NCI-H510A treated with DMSO at 0.1 percent for 48 hours (cell line): ENCODE measurements at places on chromosomes 6 and 20.

GRCh38 chr6:91437315-91437729 lies 850.5 kb upstream of the MAP3K7 start:
- no peak for DNase-seq

DNA sequence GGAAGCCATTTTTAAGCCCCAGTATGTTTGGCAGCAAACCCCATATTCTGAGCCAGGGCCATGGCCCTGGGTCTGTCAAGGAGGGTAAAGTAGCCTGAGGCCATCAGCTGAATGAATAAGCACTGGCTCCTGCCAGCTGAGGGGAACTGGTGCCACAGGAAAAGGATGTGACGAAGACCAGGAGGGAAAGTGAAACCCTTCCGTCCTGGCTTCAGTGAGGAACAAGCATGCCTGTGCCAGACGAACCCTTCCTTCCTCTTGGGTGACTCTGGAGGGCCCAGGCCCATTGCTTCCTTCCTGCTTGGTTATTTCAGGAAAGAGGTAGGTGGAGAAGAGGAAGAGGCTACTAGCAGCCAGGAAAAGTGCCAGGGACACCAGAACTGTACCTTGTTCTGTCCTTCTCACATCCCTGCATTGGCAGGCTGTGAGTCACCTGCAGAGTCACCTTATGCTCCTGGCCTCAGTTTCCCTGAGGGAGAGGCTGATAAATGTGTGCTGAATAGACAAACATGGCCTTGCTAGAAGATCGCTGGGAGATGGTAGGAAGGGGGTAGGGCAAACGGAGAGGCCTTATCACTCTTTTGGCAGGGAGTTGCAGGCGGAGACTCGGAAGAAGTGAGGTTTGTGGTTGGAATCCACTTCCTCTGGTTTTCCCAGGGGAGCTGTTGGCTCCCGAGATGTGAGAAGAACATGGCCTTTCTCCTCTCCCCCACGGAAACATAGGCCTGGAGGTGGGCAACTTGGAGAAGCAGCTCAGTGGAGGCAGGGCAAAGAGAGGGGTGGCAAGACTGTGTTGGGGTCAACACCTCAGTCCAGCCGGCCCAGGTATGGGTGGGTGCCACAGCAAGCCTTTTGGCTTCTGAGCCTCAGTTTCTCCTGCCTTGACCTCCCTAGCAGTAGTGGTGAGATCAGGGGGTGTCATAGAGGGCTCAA lies 37.4 kb downstream of the COX4I2 start:
- DNase-seq: no peak

GRCh38 chr6:124679387-124679786 lies 282.9 kb upstream of the RNF217 start:
- no peak for DNase-seq

DNA sequence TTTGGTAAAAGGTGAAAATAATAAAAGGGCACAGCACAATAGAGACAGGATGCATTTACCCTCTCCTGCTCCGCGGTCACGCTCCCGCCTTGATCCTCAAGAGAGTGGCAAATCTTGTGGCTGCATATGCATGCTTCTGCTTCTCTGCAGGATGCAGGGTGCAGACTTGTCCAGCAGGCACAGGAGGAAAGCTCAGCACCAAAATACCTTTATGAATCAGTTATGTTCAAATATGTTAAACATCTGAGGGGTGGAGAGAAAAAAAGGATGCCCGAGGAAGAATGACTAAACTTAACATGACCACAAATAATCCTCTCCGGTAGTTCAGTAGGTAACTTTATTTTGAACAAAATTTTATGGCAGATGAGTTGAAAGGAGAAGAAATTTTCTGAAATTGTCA lies 366.1 kb upstream of the SOX4 start:
- no peak for DNase-seq

GRCh38 chr6:165701564-165702354 lies 38.7 kb upstream of the PDE10A start:
- DNase-seq: no peak

GRCh38 chr6:35533981-35534380 lies 21.3 kb upstream of the TULP1 start:
- DNase-seq: no peak
